Cortex of kidney (tissue), 1 donor: ENCODE measurements at places on chromosomes 3 and 15.

DNA sequence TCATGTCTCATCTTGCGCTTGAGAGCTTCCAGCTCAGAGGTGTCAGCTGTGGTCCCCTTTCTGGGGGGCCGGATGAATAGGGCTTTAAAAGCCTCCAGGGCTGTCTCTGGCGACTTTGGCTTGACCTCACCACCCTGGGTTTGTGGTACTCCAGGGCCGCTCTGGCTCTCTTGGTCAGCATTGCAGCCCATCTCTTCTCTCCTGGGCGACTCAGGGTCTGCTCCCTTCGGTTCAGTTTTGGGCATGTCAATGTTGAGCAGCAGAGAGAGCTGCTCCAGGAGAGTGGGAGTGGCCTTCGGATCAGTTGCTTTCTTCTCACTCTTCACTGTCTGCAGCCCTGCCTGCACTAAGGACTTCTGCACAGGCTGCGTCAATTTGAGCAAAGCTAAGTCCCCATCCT lies 127.9 kb downstream of the FMN1 start:
- DNase-seq, result no peak

DNA sequence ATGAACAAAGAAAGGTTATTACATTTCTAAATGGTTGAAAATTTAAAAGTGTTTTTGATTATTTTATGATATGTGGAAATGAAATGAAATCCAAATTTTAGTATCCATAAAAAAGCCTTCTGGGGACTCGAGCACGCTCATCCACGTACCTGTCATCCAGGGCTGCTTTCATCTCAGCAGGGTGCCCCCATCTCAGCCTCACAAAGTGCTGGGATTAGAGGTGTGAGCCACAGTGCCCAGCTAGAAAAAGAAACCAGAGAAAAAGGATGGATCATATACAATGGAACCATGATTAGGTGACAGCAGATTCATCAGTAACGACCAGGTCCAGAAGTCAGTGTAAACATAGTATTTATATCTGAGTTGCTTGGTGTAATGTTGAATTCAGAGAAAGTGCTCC lies 49.7 kb downstream of the STARD5 start:
- DNase-seq, result no peak

DNA sequence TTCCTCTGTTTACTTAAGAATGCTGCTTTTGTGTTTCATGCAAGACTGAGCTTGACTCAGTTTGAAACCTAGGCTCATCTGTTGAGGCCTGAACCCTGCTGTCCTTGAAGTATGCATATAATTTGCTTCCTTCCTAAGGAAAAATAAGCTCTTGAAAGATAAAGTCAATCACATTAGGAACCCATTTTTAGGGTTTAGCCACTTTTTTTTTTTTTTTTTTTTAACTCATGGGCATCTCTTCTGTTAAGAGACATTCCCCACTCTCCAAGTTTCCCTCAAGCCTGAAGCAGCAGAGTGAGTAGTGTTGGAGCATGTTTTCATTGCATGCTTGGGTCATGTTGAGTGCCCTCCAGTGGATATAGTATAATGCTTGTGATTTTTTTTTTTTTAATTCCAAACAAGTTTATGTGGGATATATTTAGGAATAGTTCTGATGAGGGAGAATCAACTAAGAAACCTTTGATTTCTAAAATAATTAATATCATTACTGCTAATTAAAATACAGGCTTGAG lies 3.6 kb downstream of the CTNNB1 start:
- DNase-seq, result no peak

- no peak for DNase-seq
These were observed 491.8 kb upstream of the TBL1XR1 start for GRCh38 chr3:177689077-177689476.

DNA sequence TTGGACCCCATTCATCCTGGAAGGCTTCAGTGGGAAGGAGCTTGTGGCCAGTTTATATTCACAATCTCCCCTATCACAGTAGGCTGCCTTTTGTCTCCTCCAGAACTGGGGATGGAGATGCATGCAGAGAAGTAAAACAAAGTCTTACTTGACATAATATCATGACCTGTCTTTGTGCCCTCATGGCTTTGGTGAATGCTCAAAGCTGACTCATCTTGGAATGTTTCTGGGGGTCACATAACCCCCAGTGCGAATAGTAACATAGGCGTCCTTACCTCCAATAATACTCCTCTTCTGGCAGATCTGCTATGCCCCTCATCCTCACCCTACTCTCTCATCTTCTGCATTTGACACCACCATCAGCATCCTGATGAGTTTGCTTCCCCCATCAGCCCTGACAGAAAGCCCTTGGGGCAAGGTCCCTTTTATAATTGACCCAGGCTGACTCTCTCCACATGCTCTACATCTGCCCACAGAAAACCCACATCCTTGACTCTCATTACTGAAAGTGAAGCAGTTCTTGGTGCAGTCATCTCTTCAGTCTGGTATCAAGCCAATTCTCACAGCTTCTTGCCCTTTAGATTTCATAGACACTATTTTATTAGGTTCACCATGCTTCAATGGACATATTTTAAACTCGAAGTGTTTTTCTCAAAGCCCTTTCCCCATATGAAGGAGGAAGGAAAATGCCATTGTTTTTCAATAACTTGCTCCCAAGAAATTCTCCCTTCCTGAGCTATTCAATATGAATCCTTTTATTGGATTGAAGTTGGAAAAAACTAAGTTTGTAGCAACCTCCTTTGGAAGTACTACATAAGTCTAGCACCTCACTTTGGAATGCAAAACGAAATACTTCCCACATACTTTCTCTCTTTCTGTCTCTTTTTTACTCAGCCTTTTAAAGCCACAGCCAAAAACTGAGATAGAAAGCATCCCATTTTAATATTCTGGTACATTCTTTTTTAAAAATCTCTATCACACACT lies 36.6 kb downstream of the OSTN start:
- no peak for DNase-seq

- no peak for DNase-seq
These were observed 68.7 kb downstream of the CGNL1 start for GRCh38 chr15:57444877-57445513.

GRCh38 chr3:27673701-27674100 lies 48.4 kb downstream of the EOMES start:
- DNase-seq, result no peak

GRCh38 chr3:134858441-134859035 lies 63.5 kb downstream of the EPHB1 start:
- no peak for DNase-seq

DNA sequence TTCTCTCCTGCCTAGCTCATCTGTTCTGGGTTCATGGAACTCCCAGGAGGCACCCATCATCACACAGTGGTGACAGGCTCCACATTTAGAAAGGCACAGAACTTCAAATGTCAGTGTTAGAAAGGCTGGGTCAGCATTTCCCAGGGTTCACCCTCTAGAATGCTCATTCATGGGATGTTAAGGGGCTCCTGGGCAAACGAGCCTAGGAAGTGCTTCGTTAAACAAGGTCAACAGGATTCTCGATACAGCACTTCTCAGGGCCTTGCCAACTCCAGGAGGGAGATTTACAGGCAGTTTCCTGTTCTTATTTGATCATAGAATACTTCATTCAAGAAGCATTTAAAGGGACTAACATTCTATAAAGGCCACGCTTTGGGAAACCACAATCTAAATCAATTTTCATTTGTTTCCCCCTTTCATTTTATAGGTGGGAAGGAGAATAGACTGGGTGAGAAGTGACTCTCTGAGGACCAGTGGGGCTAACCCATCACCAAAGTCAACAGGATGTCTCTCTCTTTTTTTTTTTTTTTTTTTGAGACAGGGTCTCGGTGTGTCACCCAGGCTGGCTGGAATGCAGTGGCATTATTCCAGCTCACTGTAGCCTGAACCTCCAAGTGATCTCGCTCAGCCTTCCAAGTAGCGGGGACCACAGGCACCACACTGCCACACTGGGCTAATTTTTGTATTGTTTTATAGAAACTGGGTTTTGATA lies 14.3 kb downstream of the IGDCC4 start:
- no peak for DNase-seq

DNA sequence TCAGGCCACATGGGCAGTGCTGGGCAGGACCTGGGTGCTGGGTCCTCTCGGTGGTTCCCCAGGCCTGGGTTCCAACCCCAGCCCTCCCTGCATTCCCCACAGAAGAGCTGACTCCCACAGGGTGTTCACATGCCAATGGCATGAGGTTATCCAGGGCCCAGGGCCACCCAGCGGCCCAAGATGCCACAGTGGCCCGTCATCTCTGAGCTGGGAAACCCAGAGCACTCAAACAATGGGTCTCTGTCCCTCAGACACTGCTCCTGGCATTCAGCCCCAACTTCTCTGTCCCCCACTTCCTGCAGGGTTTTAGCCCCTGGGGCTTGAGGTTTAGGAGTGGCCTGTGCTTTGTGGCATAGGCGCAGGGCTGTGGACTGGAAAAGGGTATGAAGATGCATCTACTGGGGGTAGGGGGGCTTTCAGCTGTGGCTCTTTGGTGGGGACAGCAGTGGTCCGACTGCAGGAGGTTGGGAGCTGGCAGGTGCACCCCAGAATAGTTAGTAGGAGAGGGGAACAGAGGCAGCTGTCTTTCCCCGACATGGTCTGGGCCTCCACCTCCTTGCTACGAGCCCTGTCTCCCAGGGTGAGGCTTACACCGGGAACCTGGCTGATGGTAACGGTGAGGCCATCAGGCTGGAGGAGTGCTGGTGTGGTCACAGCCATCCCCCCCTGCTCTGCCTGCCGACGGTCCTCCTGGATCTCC lies 1.7 kb downstream of the CCDC9B start:
- no peak for DNase-seq

DNA sequence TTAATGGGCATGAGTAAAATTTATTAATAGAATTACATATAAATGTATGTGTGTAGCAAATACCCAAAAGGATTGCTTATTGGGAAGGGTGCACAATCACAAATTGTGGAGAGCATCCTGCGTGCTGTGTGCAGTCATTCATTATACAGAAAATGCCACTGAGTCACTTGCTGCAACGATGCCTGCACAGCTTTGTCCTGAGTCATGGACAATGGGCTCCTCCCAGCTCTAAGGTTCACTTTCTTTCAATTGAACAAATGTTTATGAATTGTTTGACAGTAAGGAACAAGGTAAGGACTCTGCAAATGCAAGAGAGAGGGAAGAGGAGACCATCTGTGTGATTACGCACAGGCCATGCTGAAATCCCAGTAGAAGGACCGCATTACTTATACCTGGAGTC lies 18.7 kb downstream of the CFAP161 start:
- DNase-seq, result no peak

DNA sequence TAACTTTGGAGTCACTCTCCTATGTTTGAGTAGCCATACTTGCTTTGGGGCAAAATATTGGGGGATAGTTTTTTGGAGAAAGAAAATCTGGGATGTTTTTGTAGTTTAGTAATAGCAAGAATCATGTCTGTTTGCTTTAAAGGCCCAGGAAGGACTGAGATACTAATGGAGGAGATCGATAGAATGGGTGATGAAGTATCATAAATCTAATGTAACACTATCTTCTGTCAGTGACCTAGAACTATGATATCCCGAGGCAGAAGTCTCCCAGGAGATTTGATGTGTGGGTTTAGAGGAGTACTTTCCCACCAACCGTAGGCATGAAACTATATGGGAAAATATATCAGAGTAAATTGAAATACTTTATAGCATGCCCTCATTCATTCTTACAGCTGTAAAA lies 21.0 kb upstream of the NFKBIZ start:
- no peak for DNase-seq

- DNase-seq, result no peak
These were observed 305.3 kb downstream of the SATB1 start for GRCh38 chr3:18119866-18120265.

DNA sequence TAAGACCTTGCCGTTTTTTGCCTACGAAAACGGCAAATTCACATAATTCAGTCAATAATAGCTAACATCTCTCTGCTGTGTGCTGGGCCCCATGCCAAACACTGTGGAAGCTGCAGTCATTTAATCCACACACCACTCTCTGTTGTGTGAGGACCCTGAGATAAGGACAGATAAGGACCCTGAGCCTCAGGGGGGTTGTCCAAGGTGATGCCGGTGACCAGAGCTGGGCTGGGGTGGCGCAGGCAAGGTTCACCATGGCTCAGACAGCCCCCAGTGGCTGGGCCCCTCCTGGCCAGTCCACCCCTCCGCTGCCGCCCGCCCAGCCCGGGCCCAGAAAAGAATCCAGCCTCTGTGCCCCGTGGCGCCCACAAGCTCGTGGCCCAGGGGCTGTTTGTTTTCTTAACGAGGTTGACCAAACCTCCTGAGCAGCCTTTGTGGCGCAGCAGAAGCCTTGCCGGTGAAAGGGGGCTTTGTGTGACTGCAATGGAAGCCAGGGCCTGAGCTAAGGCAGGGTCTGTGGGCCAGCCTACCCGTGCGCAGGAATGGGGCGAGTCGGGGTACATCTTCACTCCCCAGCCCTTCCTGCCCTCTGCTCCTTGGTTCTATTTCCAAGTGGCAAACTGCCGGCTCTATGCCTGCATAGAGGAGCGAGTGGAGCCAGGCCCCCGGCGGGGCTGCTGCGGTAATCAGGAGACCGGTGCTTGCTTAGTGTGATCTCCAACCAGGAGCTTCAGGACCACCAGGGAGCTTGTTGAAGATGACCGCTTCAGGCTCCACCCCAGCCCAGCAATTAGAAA lies 4.4 kb upstream of the SNX22 start:
- DNase-seq, result no peak

- no peak for DNase-seq
These were observed 228.2 kb downstream of the TCF12 start for GRCh38 chr15:57146506-57147201.

DNA sequence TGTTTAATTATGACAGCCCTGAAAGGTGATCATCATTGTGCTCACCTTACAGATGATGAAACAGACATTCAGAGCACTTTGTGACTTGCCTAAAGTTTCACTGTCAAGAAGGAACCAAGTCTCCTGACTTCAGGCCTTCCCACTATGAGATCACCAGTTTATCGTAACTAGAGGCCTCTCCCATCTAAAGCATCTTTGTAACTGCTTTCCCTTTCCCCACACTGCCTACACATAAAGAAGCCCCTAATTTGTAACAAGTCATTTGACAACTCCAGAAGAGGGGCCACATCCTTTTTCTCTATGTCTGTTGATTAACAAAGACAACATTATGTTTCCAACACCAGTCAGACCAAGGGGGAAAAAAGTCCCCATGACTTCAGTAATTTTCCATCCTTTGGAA lies 1.1 kb downstream of the KLHL6 start:
- DNase-seq, result no peak

GRCh38 chr15:89340573-89340972 lies 5.9 kb upstream of the POLG start:
- DNase-seq, result no peak

DNA sequence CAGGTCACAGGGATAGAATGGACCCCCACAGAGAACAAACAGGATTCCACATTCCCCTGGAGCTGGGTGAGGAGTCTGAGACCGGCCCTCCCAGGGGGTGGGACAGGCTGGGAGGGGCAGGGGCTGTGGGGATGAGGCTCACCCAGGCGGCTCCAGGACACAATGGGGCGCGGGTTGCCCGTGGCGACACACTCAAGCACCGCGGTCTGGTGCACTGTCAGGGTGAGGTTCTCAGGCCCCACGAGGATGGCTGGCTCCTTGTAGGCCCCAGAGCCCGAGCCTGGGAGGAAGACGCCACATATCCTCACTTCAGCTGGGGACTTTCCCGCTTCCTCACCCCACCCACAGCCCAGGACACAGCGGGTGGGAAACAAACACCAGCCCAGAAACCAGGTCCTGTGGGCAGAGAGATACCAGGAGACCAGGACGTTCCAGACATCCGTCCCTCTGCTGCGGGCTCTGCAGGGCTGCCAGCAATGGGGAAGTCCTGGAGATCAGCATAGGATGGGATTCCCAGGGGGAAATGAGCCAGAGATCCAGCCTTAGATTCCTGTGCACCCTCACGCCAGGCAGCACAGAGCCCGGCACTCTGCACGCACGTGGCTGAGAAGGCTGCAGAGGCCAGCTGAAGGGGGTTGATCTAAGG lies 30.2 kb downstream of the RNU5B-1 start:
- DNase-seq, result no peak

- DNase-seq, result no peak
These were observed 12.7 kb downstream of the TLNRD1 start for GRCh38 chr15:81013396-81013929.

- no peak for DNase-seq
These were observed 199.6 kb downstream of the FMN1 start for GRCh38 chr15:32994810-32995424.
